ENCODE measurements at places on chromosomes 4 and X. TPM values are rescaled to one million over a fixed set of nuclear protein-coding genes. Genes with fewer than 3 reads are reported as not detected.

SRPX2 gene
- polyA plus RNA-seq: 6.1 TPM

SERTM2 gene
- 0.30 TPM for polyA plus RNA-seq

USP51 gene
- polyA plus RNA-seq: 7.4 TPM

RRH gene
- polyA plus RNA-seq: 0.28 TPM

ATP2B3 gene
- polyA plus RNA-seq: 1.6 TPM

TMEM156 gene
- 1.7 TPM for polyA plus RNA-seq

GIMD1 gene
- polyA plus RNA-seq: 0.06 TPM

BDH2 gene
- 214 TPM for polyA plus RNA-seq

- DNase-seq: no peak
- no peaks in the 10 kb centered on the region for H3K27me3 ChIP-seq
- H3K4me1 ChIP-seq: no peaks in the 10 kb centered on the region
- H3K36me3 ChIP-seq: no peaks in the 10 kb centered on the region
- no peak overlapping the region for H3K27ac ChIP-seq
Observed at GRCh38 chr4:185872747-185873380, 60.9 kb upstream of the SORBS2 start.

DNA sequence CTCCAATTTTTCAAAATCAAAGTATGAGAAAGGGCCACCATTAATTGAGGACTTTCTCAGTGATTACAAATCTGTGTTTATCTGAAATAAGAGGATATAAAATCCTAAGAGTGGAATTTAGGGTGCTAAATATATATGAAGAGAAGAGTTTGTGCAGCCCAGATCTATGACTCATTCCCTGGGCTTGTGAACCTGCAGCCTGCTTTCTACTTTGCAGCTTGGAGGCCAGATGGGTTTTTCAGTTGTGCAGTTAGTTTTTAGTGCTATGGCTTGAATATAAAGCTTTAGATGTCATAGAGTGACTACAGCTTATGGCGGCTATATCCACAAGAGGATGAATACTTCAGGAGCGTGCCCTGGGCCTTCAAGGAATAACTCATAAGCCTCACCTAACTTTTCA, 1391.1 kb downstream of the FSTL5 start:
- H3K27me3 ChIP-seq: no peaks in the 10 kb centered on the region
- no peak overlapping the region for H3K4me3 ChIP-seq
- no peak overlapping the region for H3K27ac ChIP-seq
- DNase-seq: no peak

DNA sequence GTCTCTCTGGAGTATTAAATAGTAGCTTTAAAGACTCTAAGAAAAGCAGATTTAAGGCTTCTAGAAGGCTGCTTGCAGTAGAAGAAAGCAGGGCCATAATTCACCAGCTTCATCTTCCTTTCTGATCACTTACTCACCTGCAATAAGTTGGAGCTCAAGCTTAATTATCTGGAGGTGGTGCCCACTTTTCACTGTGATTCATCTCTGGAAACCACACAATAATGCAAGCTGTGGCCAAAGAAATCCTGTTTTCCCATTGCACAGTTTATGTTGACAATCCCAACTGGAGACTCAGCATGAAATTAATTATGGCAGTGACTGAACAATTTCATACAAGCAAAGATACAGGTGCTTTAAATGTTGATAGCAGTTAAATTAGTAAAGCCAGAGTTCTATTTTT, 14.7 kb downstream of the CWH43 start:
- no peak for DNase-seq
- H3K4me3 ChIP-seq: no peak overlapping the region
- H3K27me3 ChIP-seq: no peaks in the 10 kb centered on the region
- H3K27ac ChIP-seq: no peak overlapping the region

GRCh38 chr4:172104539-172104938, 291.3 kb downstream of the GALNTL6 start:
- H3K27ac ChIP-seq: no peak overlapping the region
- DNase-seq: no peak
- no peaks in the 10 kb centered on the region for H3K36me3 ChIP-seq
- no peak overlapping the region for H3K4me3 ChIP-seq
- no peaks in the 10 kb centered on the region for H3K27me3 ChIP-seq

GRCh38 chr4:138344054-138344453, 101.9 kb upstream of the SLC7A11 start:
- H3K4me3 ChIP-seq: no peak overlapping the region
- DNase-seq: no peak
- no peaks in the 10 kb centered on the region for H3K4me1 ChIP-seq
- no peaks in the 10 kb centered on the region for H3K27me3 ChIP-seq

DNA sequence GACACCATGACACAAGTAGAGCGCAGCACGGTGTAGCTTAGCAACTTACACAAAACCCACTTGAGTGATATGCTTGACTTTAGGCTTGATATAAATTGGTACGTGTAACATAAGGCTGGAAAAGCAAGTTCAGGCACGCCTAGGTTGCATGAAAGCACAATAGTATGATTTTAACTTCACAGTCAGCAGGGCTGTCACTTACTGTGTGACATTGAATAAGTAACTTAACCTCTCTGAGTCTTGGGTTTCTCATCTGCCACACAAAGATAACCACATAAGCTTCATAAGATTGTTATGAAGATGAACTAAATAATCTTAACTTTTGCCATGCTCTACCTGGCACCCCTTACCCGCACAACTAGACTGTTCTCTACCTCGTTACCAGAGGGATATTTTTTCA, 9.5 kb downstream of the SRD5A3 start:
- no peaks in the 10 kb centered on the region for H3K27me3 ChIP-seq
- H3K4me1 ChIP-seq: no peaks in the 10 kb centered on the region
- H3K36me3 ChIP-seq: peaks cover 3% of the 10 kb centered on the region
- DNase-seq: no peak

DNA sequence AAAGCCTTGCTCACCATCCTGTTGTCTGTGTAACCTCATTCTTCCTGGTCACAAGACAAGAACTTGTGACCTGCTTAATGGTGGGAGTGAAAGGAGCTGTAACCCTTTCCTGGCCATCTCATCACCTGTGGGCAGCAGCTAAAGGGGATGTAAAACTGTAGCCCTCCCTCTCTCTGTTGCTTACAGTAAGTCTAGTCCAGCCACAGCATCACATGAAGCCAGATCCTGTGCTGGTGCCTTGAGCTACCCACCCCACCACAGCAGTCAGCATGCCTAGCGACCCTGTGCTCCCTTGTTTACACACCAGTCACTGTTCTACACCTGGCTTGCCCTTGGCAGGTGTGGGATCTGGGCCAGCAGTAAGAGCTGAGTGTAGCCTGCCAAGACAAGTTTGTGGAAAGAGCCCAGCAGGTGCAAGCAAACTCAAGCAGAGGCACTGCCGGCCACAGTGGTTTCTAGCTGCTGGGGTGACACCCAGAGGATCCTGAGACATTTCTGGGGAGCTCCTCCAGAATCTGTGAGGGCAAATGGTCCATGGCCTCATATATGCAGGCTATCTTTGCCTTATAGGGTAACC, 41.0 kb downstream of the UGT2B28 start:
- no peak overlapping the region for H3K27ac ChIP-seq
- no peak overlapping the region for H3K4me3 ChIP-seq
- H3K4me1 ChIP-seq: no peaks in the 10 kb centered on the region
- no peak for DNase-seq

- no peaks in the 10 kb centered on the region for H3K4me1 ChIP-seq
- DNase-seq: no peak
- H3K36me3 ChIP-seq: no peaks in the 10 kb centered on the region
Observed at GRCh38 chr4:8691151-8691775, 98.7 kb downstream of the CPZ start.

- H3K4me3 ChIP-seq: no peak overlapping the region
- no peaks in the 10 kb centered on the region for H3K4me1 ChIP-seq
- no peak overlapping the region for H3K27ac ChIP-seq
- no peaks in the 10 kb centered on the region for H3K27me3 ChIP-seq
Observed at GRCh38 chrX:114344756-114345349, 239.0 kb upstream of the HTR2C start.

GRCh38 chr4:75345423-75345822, 168.8 kb downstream of the RCHY1 start:
- no peak overlapping the region for H3K27ac ChIP-seq
- no peaks in the 10 kb centered on the region for H3K4me1 ChIP-seq
- no peak overlapping the region for H3K4me3 ChIP-seq
- no peaks in the 10 kb centered on the region for H3K36me3 ChIP-seq
- no peaks in the 10 kb centered on the region for H3K27me3 ChIP-seq

DNA sequence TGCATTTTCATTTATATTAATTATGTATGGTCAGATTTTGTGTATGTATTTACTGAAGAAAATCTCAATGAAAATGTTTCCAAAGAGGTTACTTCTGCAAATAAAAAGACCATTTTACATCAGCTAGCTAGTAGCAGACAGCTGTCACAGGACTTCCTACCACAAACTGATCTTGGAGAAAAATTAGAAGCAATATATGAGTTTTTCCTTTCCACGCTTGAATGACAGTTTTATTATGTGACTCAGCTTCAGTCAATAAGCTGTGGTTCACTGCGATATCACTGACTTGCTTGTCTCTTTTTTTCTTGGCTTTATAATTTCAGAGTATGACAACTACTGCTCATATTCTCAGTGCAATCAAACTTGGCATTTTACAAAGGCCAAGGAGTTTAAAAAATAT, 787.4 kb upstream of the GALNTL6 start:
- no peak overlapping the region for H3K27ac ChIP-seq
- H3K4me1 ChIP-seq: no peaks in the 10 kb centered on the region
- H3K36me3 ChIP-seq: no peaks in the 10 kb centered on the region
- no peak overlapping the region for H3K4me3 ChIP-seq
- H3K27me3 ChIP-seq: no peaks in the 10 kb centered on the region

GRCh38 chrX:4764888-4765287, 1051.4 kb upstream of the PRKX start:
- no peak for DNase-seq
- H3K27ac ChIP-seq: no peak overlapping the region
- no peaks in the 10 kb centered on the region for H3K36me3 ChIP-seq
- H3K4me1 ChIP-seq: no peaks in the 10 kb centered on the region
- H3K27me3 ChIP-seq: no peaks in the 10 kb centered on the region

DNA sequence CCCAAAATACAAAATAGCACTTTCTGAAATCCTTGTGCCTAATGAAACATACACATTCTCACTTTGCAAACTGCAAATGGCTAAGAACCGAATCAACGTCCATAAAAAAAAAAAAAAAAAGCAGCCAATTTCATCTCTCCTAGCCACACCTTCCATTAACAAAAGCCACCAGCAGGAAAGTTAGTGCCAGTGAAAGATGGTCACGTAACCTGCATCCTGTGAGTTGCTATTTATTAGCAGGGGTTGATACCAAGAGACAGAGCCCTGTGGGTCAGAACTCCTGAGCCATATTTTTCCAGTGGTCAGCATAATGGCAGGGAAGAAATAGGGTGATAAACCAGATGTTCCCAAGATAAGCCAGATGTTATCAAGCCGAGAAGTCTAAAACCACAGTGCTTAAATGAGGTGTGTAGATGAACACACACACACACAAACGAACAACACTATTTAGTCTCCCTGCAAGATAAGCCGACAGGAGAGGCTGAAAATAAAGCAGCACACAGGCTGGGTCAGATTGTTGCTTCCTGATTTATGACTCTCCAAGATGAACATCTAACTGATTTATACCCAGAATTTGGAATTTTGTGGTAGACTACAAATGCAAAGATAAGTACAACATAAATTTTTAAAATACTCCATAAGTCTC, 11.5 kb downstream of the PPARGC1A start:
- no peak overlapping the region for H3K4me3 ChIP-seq
- no peak overlapping the region for H3K27ac ChIP-seq
- H3K27me3 ChIP-seq: no peaks in the 10 kb centered on the region
- H3K4me1 ChIP-seq: peaks cover 46% of the 10 kb centered on the region
- H3K36me3 ChIP-seq: no peaks in the 10 kb centered on the region

DNA sequence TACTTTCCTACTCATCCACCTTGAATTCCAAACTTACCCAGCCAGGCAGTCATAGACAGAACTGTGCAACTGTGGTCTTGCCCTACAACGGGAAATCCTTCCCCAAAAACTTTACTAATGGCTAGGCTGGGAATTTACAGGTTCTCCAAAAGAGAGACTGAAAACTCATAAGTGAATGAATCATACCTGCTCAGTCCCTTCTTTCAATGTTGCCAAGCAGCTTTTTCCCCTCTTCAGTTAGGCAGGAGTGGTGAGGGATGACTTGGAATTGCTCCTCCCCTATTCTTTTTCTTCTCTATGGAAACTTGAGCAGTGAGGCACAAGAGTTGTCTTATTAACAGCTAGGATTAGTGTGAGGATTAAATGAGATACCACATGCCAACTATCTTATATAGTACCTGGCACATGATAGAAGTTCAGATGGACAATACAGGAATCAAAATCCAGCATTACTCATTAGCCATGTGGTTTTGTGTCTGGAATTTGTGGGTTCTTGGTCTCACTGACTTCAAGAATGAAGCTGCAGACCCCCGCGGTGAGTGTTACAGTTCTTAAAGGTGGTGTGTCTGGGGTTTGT, 105.9 kb downstream of the TEX13A start:
- H3K4me1 ChIP-seq: no peaks in the 10 kb centered on the region
- no peaks in the 10 kb centered on the region for H3K27me3 ChIP-seq
- no peaks in the 10 kb centered on the region for H3K36me3 ChIP-seq
- H3K4me3 ChIP-seq: no peak overlapping the region
- H3K27ac ChIP-seq: no peak overlapping the region
- no peak for DNase-seq

GRCh38 chr4:4480205-4480604, 61.6 kb downstream of the STX18 start:
- H3K4me3 ChIP-seq: no peak overlapping the region
- H3K4me1 ChIP-seq: no peaks in the 10 kb centered on the region
- DNase-seq: no peak
- no peaks in the 10 kb centered on the region for H3K27me3 ChIP-seq

DNA sequence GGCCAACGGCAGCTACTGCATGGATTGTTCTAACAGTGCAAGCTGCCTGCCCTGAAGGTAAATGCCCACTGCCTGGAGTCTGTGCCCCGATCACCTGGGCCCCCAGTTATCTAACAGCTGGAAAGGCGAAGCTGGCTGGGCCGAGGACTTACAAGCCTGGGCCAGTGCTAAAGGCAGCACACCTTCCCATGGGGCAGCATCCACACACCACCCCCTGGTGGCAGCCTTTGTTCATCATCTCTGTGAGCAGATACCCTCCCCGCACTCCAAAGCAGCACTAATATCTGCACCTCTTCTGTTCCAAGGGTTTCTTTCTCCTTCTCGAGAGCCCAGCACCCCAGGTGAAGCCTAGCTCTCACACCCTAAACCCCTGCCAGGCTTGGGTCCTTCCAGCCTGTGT, 7.6 kb downstream of the SLC2A9 start:
- no peak overlapping the region for H3K4me3 ChIP-seq
- peaks cover 4% of the 10 kb centered on the region for H3K4me1 ChIP-seq
- H3K27ac ChIP-seq: no peak overlapping the region
- H3K36me3 ChIP-seq: peaks cover 6% of the 10 kb centered on the region
- H3K27me3 ChIP-seq: no peaks in the 10 kb centered on the region

- H3K4me1 ChIP-seq: no peaks in the 10 kb centered on the region
- no peaks in the 10 kb centered on the region for H3K27me3 ChIP-seq
- no peak for DNase-seq
- H3K4me3 ChIP-seq: no peak overlapping the region
- no peak overlapping the region for H3K27ac ChIP-seq
Observed at GRCh38 chrX:27953171-27953570, 28.1 kb downstream of the DCAF8L1 start.

DNA sequence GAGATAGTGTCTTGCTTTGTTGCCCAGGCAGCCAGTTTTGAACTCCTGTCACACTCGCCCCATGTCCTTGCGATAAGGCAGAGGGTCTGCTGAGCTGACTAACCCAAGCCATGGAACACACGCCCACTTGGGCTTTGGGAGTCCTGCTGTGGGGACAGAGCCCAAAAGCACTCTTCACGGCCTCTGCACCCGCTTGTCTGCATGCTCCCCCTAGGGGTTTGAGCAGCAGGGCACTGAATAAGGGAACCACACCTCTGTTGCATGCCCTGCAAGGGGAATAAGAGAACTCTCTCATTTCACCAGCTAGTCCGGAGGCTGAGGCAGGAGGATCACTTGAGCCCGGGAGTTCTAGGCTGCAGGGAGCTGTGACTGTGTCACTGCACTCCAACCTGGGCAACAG, 166.0 kb downstream of the STAG2 start:
- no peak overlapping the region for H3K4me3 ChIP-seq
- no peaks in the 10 kb centered on the region for H3K36me3 ChIP-seq
- no peak for DNase-seq
- H3K4me1 ChIP-seq: no peaks in the 10 kb centered on the region

All from large intestine (tissue), 12 donors.